ENCODE measurements at places on chromosomes 1 and 21. TPM values are rescaled to one million over a fixed set of nuclear protein-coding genes. Genes with fewer than 3 reads are reported as not detected.

DNA sequence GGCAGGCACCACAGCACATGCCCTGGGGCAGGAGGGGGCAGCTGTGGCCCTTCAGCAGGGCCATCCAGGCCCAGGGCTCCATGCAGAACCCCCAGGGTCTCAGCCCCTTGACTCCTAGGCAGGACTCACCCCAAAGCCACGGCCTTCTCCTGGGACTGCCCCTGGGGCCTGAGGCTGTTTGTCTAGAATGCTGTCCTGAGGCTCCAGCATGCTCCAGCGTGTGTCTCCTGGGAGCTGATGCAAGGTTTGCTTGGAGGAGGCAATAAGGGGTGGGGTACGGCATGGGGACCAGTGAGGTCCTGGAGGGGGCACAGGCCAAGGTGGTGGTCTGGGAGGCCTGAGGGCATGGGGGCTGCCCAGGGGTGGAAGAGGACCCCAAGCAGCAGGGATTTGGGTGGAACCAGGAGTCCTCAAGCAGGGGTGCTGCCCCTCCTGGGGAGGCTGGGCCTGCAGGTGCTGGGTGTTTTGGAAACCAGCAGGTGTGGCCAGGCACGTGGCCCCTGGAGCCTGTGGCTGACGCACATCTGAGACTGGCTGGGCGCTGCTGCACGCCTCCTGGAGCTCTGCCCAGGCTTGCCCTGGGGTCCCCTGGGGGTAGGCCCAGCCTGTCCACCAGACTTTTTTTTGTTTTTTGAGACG lies 7.8 kb upstream of the CALML6 start:
- DNase-seq = no peak

CADM3 gene
- not detected for total RNA-seq

GRCh38 chr1:58830291-58830690 lies 46.4 kb upstream of the JUN start:
- no peak for DNase-seq

- DNase-seq = no peak
Measured at GRCh38 chr1:217552339-217552951, 78.4 kb downstream of the GPATCH2 start.

DNA sequence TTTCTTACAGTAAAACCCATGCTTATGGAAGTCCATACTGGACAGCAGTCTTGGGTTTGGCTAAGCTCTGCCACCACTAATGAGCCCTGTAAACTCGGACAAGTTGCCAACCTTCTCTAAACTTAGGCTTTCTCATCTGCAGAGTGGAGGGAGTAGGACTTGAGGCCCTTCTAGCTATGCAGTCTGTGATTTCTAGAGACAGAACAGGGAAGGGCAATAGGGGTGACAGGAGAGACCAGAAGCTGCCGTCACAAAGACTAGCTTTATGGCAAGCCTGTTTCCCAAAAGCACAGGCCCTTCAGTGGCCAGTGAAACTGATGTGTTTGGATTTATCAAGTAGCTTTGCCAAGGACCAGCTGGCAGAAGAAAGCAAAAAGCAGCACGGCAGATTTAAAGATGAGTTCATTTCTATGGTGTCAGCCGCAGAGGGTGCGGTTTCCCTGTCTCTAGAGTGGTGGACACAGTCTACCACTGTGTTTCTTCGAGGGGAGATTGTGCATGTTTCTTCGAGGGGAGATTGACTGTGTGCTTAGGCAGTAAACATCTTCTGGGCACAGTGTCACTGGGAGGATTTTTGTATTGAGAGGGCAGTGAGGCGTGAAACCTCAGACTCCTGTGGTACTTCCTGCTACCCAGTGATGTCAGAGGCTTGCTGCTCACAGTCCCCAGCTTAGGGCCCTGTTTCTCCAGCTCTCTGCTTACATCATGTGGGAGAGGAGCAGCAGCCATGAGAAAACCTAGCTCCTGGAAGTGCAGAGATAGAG lies 119.0 kb downstream of the ROR1 start:
- no peak for DNase-seq

- DNase-seq = no peak
Measured at GRCh38 chr1:185058110-185058509, 12.8 kb downstream of the RNF2 start.

GRCh38 chr1:246048693-246049092 lies 458.4 kb downstream of the SMYD3 start:
- DNase-seq = no peak

KCNE2 gene
- not detected for total RNA-seq

DNA sequence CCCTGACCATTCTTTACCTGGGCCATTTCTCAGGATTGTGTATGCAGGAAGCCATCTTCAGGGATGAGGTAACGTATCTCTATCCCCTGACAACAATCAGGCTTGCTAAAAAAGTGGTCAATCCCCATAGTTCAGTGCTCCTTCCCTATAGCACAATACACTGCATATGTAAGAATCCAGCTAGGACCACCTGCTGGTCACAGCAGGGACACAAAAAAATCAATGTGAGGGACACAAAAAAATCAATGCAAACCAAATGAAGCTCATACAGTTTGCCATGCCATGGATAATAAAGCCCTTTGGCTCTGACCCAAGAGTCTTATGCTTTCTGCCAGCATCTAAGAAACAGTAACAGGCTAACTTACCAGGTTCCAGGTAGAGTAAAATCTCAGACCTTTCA lies 16.3 kb downstream of the ACBD6 start:
- DNase-seq = no peak

GRCh38 chr1:21294266-21294989 lies 4.2 kb upstream of the ECE1 start:
- DNase-seq = peak; percentile 86

FCRL6 gene
- total RNA-seq = under 0.01 TPM

DNA sequence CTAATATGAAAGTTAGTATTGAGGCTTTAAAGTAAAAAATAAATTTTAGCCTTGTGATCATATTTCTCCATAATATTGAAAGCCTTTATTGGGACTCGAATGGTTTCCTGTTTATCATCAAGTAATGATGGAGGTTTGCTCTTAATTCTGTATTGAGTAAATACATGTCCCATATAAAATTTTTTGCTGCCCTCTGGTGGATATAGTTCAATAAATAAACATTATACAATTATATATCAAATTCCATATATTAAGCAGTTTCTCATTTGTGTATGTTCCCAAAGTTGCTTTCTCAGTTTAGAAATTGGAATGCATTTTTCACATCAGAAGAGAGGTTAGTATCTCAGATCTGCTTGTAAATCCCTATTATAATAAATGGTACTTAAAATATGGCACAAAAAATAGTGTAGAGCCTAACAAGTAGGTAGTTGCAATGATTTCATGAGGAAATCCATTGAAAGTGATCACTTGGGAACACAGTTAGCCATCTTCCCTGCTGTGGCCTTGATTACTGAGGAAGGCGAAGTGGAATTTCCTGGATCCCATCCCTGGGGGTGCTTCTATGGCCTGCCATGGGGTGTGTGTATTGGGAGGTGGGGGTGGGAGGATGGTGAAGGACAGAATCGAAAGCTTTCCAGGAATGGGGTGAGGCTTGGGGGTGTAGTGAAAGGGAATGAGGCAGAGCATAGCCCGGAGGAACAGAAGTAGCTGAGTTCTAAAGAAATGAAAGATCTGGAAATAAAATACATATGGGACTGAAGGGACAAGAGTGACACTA lies 84.1 kb upstream of the C21orf91 start:
- peak; percentile 35 for DNase-seq

DNA sequence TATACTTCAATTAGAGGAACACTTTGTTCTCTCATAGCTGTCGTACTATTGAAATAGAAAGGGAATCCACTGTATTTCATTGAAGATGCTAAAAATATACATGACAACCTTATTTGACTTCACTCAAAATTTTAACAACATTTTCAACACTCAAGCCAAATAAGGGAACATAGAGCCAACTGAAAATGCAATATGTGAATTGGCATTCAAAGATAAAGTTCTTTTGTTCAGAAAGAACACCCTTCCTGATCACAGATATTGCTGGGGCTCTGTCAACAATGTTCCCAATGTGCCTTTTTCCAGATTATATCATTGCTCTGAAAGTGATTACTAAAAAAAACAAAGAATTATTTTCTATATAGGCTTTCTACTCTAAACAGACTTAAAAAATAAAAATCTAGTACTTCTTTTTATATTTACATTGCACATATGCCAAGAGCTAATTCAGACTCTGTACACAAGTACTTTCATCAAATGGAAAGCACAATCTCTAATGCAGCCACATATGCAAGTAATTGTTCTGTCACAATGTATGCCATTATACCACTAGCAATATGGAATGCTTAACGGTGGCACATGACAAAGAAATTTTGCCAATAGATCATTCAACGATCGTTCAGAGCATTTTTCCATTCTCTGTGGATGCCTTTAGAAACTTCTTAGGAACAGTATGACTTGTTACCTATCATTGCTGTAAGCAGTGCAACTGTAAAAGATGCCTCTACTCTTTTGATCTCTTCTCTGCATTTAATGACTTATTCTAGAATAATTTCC lies 171.0 kb downstream of the EIF4G3 start:
- DNase-seq = no peak

NBPF10 gene
- total RNA-seq = 1.6 TPM

DNA sequence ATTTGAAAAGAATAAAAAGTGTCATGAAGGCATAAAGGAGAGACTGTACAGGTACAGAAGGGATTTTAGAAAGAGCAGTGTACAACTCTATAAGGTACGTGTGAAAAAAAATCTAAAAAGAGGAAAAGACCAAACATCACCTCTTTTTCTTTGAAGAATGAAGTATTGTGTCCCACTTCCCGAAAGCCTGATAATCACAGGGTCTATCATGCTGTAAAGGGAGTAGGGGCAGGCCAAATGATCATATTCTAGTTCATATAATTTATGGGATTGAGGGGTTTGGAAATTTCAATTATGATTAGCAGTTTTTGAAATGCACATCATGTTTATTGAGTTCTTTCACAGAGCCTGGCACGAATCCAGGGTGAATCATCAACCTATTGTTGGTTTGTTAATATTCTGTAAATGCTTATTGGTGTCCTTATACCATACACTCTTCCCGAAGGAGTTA lies 910 bp upstream of the RERE start:
- DNase-seq = peak; percentile 64

DNA sequence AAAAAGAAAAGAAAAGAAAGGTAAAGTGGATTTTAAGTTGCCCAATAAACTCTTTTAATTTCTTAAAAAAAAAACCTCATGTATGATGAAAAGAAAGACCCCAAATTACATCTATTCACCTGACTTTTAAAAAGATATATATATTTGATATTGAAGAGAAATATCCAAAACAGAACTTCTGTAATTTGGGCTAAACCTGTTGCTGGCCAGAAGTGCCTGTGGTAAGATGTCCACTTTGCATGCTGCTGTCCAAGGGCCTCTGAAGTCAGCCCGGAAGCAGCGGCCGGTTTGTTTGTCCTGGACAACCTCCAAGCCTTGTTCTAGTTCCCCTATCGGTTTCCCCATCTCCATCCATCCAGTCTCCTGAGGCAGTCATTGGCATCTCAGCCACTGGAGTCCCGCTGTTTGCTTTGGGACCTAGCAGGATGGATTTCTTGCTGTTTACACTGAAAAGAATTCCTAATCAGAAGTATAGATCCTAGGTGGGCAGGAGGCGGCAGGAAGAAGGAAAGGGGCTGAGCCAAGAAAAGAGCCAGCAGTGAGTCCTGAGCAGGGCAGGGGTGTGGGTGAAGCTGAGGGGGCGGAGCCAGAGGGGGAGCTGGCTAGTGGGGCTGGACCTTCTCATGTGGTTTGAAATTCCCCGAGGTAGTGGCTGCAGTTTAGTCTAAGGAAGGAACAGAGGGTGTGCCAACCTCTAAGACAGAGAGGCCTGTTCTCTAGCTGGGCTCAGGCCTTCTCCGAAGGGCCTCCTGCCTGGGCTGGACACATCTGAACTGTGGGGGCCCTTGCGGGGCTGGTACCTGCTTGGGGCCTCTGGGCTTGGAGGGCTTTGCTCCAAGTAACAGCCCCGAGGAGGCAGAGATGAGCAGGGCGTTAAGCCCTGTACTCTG lies 3.3 kb downstream of the NCMAP start:
- DNase-seq = no peak

GRCh38 chr1:42379794-42380585 lies 602 bp upstream of the RIMKLA start:
- no peak for DNase-seq

GRCh38 chr1:107202007-107202406 lies 61.2 kb downstream of the NTNG1 start:
- no peak for DNase-seq

KIAA0040 gene
- 16.4 TPM for total RNA-seq

NCF2 gene
- 3.0 TPM for total RNA-seq

DNA sequence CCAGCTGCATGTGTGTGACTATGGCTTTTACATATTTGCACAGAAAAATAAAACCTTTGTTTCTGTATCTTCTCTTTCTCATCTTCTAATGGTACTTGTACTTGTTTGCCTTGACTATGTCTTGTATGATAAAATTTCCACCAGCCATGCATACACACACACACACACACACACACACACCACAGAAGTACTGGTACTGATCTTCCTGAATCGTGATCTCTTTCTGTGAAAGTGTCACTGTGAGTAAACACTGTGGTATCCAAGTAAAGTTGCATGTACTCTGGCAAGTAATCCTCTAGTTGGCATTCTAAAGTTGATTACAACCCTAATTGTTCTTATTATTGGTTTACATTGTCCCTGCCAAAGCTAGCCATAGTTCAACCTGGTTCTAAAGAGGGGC lies 176.7 kb downstream of the CRB1 start:
- DNase-seq = no peak

DNA sequence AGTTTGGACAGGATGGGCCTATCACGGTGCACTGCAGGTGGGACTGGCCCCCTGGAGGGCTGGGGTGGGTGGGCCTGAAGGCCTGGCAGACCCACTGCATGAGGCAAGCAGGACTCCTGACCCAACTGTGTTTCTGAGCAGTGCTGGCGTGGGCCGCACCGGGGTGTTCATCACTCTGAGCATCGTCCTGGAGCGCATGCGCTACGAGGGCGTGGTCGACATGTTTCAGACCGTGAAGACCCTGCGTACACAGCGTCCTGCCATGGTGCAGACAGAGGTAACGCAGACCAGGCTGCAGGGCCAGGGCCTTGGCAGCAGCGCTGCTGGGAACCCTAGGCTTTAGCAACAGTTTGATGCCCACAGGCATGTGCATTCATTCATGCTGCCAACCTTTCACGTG lies 29.0 kb upstream of the KDM4A start:
- DNase-seq = no peak

DNA sequence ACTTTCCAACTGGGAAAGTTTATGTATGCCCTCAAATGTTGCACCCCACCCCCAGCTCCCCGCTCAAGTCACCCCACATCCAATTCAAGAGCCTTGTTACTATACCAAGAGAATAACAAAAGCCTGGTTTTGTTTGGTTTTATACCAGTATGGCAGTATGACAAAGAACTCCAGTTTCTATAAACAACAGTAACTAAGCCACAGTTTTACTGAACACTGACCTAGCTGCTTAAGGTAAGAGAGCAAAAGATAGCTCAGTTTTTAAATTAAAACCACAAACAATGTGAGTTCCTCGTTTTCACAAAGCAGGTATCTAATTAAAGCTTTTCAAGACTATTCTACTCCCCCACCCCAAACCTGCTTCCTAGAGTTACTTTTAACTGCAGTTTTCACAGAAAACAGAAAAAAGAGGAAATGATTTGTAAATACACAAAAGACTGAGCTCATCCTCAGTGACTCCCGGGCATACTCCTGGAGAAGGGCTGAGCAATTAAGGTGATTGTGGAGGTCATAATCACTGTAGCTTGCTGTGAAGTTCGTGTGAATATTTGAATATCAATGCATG lies 59.3 kb upstream of the LHX8 start:
- DNase-seq = no peak

HSPB7 gene
- total RNA-seq = not detected

GRCh38 chr21:30354308-30355005 lies 6.1 kb upstream of the KRTAP23-1 start:
- no peak for DNase-seq

Data from hematopoietic multipotent progenitor cell (in vitro differentiated cells).